ENCODE measurements at places on chromosomes 13 and 19.

GRCh38 chr19:18000480-18000914, 7.5 kb upstream of the ARRDC2 start:
- no peak for DNase-seq

- no peak for DNase-seq
Observed at GRCh38 chr13:106088085-106088484, 447.4 kb downstream of the EFNB2 start.

GRCh38 chr19:13729859-13730258, 34.5 kb upstream of the MRI1 start:
- no peak for DNase-seq

DNA sequence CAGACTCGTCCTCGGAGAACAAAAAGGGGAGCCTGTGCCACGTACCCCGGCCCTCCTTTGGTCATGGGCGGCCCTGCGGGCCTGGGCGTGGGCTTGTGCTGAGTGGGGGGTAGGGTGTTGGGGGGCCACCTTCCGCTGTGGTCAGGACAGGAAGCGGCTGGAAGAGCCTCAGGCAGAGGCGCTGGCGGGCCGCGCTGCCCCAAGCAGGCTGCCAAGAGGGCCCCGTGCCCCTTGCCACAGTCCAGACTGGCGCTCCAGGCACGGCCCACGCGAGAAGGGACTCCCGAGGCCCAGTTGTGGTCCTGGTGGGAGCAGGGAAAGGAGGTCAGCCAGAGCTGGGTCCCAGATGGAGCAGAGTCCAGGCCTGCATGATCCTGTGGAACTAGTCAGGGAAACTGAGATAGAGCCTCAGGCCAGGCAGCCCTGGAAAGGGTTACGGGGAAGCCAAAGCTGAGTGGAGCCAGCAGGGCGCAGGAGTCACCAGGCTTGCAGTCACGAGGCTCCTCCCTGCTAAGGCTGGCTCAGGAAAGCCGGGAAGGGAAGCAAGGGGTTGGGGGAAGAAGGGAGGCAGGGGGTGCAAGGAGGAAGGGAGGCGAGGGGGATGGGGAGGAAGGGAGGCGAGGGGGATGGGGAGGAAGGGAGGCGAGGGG, 135.0 kb downstream of the CRYL1 start:
- DNase-seq: no peak

All from GM10248 (cell line).